ENCODE measurements at places on chromosomes 7 and 10.

- no peak for DNase-seq
These were observed 1.2 kb downstream of the CFAP69 start for GRCh38 chr7:90246171-90246570.

GRCh38 chr7:138205614-138206150, 129.4 kb downstream of the AKR1D1 start:
- no peak for DNase-seq

DNA sequence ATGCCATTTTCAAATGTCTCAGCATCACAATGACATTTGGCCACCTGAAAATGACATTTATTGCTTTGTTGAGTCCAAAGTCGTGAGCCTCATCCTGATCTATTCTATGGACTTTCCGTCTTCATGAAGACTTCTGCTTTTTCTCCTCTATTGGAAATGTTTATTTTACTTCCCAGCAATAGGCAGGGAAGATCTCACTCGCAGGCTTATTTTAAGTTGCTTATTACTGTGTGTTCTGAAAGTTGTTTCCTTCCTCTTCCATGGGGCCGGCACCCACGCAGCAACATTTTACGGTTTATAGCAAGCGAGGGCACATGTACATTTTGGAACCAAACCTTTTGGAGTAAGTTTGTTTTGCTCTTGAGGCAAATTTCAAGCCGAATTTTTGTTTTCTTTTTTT, 221.0 kb upstream of the KLF6 start:
- DNase-seq: no peak

DNA sequence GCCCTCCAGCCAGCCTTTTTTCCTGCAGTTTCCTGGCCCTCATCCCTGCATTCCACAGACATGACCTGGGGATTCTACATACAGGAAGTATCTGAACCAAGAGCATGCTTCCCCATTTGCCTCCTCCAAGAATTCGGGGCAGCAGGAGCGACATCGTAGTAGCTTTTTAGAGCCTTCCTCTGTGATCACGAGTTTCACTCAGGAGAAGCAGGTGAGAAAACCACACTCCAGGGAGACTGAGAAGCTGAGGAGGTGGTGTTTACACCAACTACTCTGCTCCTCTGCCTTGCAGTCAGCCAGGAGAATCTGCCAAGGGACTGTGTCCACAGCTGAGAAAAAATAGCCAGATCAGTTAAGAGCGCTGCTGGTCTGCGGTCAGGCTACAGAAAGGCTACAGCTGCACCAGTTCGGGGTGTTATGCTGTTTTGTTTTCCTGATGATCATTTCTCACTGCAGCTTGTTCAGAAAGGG, 54.1 kb downstream of the HSPA12A start:
- no peak for DNase-seq

DNA sequence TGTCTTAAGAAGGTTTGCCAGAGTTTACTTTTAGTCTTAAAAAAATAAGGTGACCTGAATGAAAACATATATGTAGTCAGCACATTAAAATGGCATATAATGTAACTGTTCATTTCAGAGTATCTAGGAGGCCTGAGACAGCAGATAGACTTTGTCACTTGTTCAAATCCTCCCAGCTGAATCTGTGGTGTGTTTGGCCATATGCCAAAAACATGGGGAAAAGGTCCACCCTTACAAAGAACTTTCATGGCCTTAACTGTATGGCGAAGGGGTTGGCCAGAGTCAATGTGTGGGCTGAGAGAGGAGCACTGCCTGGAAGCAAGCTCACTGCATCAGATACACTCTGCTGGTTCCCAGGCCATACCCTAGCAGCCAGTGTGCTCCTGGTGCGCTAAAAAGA, 113.7 kb downstream of the ALOX5 start:
- no peak for DNase-seq

GRCh38 chr10:21122907-21123306, 225.8 kb upstream of the NEBL start:
- no peak for DNase-seq

DNA sequence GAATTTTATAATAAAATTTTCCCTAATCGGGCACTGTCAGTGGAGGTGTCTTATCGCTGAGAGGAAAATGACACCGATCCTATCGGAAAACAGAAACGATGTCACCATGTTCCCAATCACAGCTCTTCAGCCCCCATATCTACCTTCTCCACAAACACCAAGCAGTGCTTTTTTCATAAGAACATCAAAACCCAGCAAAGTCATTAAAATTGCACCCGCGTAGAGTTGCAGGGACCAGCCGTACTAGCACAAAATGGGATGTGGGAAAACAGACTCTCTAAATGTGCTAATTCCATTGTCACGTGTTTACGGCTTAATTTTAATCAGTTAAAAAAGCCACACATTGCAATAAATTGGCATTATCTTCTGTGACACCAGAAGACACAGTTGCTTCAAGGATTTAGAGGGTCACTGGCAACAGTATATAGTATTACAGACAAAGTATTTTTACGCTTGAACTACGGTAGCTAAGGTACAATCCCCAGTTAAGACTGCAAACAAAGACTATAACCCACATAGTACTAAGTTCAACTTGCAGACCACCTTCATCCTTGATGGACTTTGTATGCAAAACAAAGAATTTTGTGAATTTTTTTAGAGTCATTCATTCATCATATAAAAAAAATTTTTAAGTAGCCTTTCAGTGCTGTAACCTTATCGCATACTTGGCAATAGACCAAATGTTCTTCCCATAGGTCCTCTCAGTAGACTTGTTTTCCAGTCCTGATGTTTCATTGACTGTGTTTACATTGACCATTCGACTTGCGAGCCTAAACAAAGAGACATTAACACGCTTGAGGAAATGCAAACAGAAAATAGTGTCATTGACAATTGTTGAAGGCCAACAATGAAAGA, 116.0 kb downstream of the VTI1A start:
- DNase-seq: no peak

DNA sequence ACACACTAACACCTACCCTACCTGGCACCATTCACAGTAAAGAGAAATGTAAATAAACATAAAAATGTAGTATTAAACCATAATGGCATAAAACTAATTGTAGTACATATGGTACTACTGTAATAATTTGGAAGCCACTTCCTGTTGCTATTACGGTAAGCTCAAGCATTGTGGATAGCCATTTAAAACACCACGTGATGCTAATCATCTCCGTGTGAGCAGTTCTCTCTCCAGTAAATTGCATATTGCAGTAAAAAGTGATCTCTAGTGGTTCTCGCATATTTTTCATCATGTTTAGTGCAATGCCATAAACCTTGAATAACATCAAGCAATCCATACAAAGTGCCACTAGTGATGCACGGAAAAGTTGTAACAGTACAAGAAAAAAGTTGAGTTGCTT, 75.4 kb downstream of the CFTR start:
- DNase-seq: no peak

DNA sequence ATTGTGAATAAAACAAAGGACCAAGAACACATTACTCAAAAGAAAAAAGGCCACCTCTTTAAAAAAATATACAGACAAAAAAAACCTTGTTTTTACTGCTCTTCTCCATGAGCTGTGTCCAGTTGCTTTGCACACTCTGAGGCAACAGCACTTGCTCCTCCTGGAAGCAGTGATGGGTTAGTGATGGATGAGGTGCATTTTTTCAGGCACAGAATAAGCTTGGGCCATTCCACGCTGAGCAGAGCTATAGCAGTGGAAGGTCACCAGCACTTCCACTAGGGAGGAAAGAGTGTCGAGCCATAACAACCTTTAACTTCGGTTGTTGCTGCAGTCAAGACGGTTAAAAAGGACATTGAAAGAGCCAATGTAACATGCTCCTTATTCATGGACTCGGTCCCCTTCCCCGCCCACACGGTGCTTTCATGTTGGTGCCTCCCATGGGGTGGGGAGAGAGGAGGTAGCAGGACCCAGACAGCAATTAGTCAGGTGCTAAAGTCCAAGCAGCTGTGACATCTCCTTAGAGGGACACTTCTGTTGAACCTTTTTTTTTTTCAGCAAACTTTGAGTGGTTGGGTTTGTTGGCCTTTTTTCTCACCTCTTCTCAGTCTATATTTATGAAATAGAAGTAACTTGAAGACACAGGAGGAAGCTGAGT, 136.5 kb upstream of the ADARB2 start:
- DNase-seq: no peak

DNA sequence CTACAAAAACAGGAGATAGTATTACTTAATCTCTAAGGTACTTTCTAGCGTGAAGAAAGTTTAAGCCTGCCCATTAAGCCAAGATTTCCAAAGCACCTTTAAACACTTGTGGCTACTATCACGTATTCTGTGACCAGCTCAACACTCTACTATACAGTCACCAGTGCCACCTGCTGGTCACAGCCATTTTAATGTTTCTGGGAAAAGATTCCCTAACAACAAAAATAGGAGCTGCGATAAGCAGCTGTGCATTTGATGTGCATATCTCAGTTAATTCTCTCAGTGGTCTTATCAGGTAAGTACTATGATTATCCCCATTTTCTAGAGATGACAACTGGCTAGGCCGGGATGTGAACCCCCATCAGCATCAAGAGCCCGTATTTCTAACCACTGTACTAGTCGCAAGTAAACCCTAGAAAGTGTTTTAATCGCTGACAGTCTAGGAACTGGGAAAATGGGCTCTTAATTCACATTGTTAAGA, 860 bp downstream of the SEC31B start:
- DNase-seq: peak; percentile 39

DNA sequence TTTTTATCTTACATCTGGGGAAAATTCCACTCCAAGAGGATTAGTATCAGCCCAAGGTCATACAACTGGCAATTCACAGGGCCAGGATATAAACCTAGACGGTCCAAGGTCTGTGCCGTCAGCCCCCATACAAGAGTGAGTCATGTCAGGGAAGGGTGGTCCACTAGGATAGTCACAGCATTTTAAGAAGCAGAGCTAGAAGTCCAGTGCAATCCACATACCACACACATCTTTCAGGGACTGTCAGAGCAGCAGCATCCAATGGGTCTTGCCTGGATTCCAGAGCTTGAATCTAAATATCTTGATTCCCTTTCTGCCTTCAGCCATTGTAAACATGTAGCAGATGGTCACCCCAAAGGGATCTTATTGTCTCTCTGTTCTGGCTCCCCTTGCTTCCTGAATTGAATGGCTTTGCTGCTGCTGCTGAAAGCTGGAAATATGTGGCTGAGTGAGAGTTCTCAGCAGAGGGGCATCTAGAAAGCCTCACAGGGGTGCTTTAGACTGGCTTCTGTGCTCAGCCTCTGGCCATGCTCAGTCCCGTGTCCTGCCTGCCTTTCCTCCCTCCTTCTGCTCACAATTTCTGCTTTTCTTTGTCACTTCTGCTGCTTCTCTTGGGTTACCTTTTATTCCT, 9.9 kb upstream of the OR6V1 start:
- no peak for DNase-seq

DNA sequence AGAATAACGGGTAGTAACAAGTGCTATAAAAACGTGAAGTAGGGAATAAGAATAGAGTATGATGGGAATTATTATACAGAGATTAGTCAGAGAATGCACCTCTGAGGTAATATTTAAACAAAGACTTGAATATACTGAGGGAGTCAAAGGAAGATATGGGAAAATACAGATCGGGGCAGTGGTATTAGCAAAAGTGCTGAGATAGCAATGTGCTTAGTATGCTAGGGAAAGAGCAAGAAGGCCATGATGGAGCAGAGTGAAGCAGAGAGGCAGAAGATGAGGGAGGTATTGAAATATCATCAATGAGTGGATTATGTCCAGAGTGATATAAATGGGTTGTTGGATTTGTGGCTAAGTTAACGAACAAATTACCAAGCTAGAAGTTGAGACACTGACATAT, 96.5 kb upstream of the GPR22 start:
- no peak for DNase-seq

GRCh38 chr7:158241919-158242318, 345.7 kb downstream of the PTPRN2 start:
- no peak for DNase-seq

DNA sequence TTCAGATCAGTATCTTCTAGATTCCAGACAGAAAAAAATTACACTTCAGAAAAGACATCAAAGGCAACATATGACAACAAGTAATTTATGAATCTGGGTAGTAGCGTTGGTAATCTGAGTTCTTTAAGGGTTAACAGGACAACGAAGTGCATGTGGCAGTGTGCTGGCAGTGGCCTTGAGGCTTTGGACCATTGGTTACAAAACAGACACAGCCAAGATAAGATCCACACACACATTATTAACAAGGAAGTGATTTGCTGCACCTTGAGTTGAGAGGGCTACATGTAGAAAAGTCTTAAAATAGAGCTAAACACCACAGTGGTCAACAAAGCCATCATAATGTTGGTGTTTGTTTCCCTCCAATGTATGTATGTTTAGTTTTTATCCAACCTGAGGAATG, 40.6 kb downstream of the AKR1D1 start:
- no peak for DNase-seq

DNA sequence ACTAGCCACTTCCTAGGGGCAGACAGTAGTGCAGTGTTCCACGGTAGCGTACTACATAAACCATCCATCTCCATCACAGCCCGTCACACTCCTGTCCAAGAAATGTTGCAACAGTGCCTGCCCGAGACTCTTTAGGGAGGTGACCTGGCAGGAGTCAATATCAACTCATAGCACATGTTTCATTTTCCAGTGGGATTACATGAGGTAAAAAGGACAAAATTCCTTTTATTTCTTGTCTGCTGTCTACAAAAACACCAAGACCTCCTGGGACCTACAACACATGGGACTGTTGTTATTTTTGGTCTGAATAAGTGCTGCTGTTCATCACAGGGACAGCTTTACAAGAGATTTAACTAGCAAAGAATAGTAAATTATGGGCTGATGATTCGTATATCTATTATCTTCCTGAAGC, 99.9 kb downstream of the MPP7 start:
- DNase-seq: no peak

DNA sequence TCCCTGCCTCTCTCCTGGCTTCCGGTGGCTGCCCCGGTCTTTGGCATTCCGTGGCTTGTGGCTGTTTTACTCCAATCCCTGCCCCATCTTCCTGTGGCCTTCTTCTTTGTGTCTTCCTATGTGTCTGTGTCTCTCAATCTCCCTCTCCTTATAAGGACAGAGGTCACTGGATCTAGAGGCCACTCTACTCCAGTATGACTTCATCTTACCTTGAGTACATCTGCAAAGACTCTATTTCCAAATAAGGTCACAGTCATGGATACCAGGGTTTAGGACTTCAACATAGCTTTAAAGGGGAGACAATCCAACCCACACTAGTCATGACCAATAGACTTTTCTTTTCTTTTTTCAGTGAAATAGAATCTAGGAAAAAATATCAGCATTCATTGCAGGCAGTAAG, 153.3 kb upstream of the INSYN2A start:
- DNase-seq: no peak

GRCh38 chr7:138116141-138116540, 39.9 kb downstream of the AKR1D1 start:
- no peak for DNase-seq

GRCh38 chr7:48298779-48299178, 127.5 kb downstream of the ABCA13 start:
- DNase-seq: no peak

DNA sequence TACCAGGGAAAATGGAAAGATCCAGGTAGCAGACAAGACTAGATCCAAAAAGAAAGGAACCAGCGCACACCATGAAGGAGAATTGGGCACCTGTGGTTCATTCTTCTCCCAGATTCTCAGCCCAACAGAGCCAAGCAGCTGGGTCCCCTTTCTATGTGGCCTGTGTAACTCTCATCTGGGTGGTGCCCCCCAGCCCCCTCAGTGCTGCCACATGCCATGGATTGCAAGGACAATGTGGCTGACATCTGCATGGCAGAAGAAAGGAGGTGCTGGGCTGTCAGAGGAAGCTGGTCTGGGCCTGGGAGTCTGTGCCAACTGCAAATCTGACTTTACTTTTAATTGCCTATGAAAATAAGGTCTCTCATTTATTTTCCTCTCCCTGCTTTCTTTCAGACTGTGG, 21.4 kb downstream of the PRSS2 start:
- no peak for DNase-seq
